Panc1 (cell line): ENCODE measurements at places on chromosomes 5 and 9.

DNA sequence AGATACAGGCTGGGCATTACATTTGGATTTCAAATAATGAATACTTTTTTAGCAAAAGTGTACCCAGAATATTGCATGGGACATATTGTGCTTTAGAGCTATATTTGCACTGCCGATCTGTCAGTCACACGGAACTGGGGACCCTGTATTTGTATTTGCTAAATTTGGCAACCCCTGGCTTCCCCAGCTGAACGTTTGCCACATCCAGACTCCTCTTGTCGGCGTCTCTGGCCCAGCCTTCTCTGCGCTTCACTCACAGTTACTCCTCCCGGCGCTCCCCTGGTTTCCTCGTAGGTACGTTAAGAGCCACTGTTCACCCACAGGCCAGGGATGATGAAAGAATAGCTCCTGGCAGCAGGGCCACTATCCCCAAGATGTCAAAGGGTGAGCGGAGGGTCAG, 58.7 kb downstream of the NSUN2 start:
- DNase-seq, result no peak

GRCh38 chr5:961002-961710, 47.4 kb upstream of the NKD2 start:
- no peak for DNase-seq

GRCh38 chr5:157214861-157215513, 34.3 kb downstream of the ITK start:
- DNase-seq, result no peak

GRCh38 chr9:129109537-129109903, 1.1 kb downstream of the CRAT start:
- no peak for DNase-seq

DNA sequence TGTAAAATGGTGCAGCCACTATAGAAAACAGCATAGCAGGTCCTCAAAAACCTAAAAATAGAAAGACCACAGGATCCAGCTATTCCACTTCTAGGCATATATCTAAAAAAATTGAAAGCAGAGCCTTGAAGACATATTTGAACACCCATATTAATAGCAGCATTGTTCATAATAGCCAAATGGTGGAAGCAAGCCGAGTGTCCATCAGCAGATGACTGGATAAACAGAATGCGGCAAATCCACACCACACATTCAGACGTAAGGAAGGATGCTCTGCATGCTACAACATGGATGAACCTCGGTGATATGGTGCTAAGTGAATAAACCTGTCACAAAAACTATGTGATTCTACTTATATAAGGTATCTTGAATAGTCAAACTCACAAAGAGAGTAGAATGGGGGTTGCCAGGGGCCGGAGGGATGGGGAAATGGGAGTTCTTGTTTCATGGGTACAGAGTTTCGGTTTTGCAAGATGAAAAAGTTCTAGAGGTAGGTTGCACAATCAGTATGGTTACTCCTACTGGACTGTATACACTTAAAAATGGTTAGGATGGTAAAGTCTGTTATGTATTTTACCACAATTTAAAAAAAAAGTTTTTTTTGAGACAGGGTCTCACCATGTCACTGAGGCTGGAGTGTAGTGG, 17.1 kb upstream of the HSD17B3 start:
- no peak for DNase-seq

GRCh38 chr5:148191010-148191409, 11.8 kb upstream of the SPINK6 start:
- DNase-seq, result no peak

GRCh38 chr9:34590381-34591247, 1.1 kb upstream of the CNTFR start:
- no peak for DNase-seq

GRCh38 chr5:164431634-164432304, 926.4 kb downstream of the MAT2B start:
- no peak for DNase-seq

- peak; percentile 74 for DNase-seq
Measured at GRCh38 chr5:40477856-40478546, 201.7 kb upstream of the PTGER4 start.

GRCh38 chr9:92644278-92644677, 25.7 kb downstream of the IPPK start:
- DNase-seq, result no peak

- no peak for DNase-seq
Measured at GRCh38 chr5:124644138-124644537, 102.3 kb downstream of the ZNF608 start.

GRCh38 chr9:135524130-135524861, 3.1 kb downstream of the LCN1 start:
- no peak for DNase-seq
